Tibial nerve (tissue), 4 donors: ENCODE measurements at places on chromosomes 4 and X. TPM values are rescaled to one million over a fixed set of nuclear protein-coding genes. Genes with fewer than 3 reads are reported as not detected.
A peak's percentile ranks its signal among the peaks of the same experiment; 100 is the strongest.

LINC00632 gene
- total RNA-seq: 354 TPM

KLB gene
- total RNA-seq: 4.4 TPM

GNRHR gene
- not detected for total RNA-seq

PAGE5 gene
- total RNA-seq: not detected

IQSEC2 gene
- total RNA-seq: 20.4 TPM

SSX2 gene
- not detected for total RNA-seq

DNA sequence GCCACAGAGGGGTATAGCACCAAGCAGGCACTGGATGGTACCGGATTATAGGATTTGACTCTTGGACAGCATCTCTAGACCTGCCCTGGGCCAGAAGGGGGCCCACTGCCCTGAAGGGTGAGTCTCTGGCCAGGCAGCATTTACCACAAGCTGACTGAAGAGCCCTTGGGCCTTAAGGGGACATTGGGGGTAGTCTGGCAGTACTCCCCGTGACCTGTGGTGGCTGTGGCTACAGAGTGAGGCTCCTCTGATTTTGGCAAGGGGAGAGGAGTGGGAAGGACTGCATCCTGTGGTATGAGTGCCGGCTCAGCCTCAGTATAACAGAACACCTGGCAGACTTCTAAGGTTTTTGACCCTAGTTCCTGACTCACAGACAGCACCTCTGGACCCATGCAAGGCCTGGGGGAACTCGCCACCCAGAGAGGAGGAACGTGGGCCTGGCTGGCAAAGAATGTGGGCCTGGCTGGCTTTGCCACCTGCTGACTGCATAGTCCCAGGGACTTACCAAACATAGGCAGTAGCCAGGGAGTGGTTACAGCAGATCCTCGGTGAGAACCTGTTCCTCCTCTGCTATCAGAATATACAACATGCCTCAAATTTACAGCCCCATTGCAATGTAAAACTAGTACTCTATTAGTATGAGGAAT lies 48.1 kb downstream of the ABCB7 start:
- no peaks in the 10 kb centered on the region for H3K27me3 ChIP-seq

DNA sequence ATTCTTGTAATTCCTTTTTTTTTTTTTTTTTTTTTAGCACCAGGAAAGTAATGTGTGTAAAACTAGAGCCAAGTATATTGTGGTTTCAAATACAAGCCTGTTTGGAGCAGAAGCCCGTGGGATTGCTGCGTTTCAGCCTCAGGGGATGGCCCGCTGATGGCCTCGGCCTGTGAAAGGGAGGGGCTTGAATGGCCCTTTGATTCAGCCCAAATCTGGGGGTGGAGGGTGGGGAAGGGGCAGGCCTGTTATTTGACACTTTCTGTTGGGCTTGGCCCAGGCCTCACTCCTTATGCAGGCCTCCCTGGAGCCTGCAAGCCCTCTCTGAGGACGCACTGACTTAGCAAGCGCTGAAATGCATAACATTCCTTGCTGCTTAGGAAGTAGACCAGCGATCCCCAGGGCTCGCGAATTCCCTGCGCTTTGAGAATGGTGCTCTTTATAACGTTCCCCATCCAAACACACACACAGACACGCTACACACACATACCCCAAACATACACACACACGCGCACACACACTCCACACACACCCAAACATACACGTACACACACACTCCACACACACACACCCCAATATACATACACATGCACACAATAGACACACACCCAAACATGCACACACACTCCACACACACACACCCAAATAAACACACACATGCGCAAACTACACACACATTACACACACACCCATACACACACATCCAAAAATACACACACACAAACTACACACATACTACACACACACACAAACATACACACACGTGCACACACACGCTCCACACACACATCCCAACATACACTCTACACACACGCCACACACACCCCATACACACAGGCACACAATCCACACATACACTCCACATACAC lies 29.6 kb downstream of the TLR10 start:
- H3K27ac ChIP-seq: peak overlapping the region; percentile 96
- no peaks in the 10 kb centered on the region for H3K36me3 ChIP-seq
- DNase-seq: peak; percentile 74
- H3K4me3 ChIP-seq: peak overlapping the region; percentile 24

- no peak overlapping the region for H3K4me3 ChIP-seq
- DNase-seq: no peak
Measured at GRCh38 chr4:7004331-7004730, 38.8 kb upstream of the TADA2B start.

GRCh38 chr4:184168406-184169019 lies 49.2 kb downstream of the ENPP6 start:
- peak overlapping the region; percentile 80 for H3K27ac ChIP-seq
- no peak overlapping the region for H3K4me3 ChIP-seq
- no peaks in the 10 kb centered on the region for H3K27me3 ChIP-seq
- peak; percentile 64 for DNase-seq

- no peaks in the 10 kb centered on the region for H3K27me3 ChIP-seq
- no peaks in the 10 kb centered on the region for H3K4me1 ChIP-seq
- DNase-seq: no peak
- H3K36me3 ChIP-seq: no peaks in the 10 kb centered on the region
- no peak overlapping the region for H3K27ac ChIP-seq
Measured at GRCh38 chr4:10891866-10892265, 207.3 kb upstream of the CLNK start.

- H3K4me1 ChIP-seq: peaks cover 7% of the 10 kb centered on the region
- H3K27ac ChIP-seq: peak overlapping the region; percentile 65
- DNase-seq: no peak
- peak overlapping the region; percentile 27 for H3K4me3 ChIP-seq
- H3K36me3 ChIP-seq: peaks cover 10% of the 10 kb centered on the region
- H3K27me3 ChIP-seq: no peaks in the 10 kb centered on the region
Measured at GRCh38 chr4:99317354-99317753, 3.8 kb downstream of the ADH1B start.

GRCh38 chr4:8912089-8912455 lies 40.4 kb upstream of the HMX1 start:
- no peaks in the 10 kb centered on the region for H3K36me3 ChIP-seq
- H3K4me3 ChIP-seq: no peak overlapping the region
- DNase-seq: no peak
- H3K27ac ChIP-seq: no peak overlapping the region
- no peaks in the 10 kb centered on the region for H3K4me1 ChIP-seq

- no peak for DNase-seq
- no peaks in the 10 kb centered on the region for H3K4me1 ChIP-seq
- H3K27me3 ChIP-seq: no peaks in the 10 kb centered on the region
- H3K4me3 ChIP-seq: no peak overlapping the region
Measured at GRCh38 chr4:181911420-181911819, 331.8 kb upstream of the TENM3 start.

DNA sequence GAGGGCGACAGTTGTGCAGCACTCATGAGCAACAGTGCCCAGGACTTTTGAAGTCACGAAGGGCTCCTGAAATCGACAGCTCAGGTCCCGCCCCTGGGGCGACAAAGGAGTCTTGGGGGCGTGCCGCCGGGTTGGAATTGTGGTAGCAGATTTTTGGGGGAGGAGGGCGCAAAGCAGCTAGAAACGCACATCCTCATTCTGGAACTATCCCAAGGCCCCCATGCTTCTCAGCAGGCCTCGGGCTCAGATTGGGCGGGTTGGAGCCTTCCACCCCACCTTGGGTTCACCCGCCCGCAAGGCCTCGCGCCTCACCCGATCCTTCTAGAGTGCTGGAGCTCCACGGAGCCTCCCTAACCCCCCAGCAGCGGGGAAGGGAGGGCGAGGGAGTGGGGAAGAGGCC lies 85.5 kb downstream of the HPRT1 start:
- no peak overlapping the region for H3K27ac ChIP-seq
- H3K27me3 ChIP-seq: no peaks in the 10 kb centered on the region
- H3K4me3 ChIP-seq: no peak overlapping the region
- H3K4me1 ChIP-seq: no peaks in the 10 kb centered on the region
- no peaks in the 10 kb centered on the region for H3K36me3 ChIP-seq
- no peak for DNase-seq

DNA sequence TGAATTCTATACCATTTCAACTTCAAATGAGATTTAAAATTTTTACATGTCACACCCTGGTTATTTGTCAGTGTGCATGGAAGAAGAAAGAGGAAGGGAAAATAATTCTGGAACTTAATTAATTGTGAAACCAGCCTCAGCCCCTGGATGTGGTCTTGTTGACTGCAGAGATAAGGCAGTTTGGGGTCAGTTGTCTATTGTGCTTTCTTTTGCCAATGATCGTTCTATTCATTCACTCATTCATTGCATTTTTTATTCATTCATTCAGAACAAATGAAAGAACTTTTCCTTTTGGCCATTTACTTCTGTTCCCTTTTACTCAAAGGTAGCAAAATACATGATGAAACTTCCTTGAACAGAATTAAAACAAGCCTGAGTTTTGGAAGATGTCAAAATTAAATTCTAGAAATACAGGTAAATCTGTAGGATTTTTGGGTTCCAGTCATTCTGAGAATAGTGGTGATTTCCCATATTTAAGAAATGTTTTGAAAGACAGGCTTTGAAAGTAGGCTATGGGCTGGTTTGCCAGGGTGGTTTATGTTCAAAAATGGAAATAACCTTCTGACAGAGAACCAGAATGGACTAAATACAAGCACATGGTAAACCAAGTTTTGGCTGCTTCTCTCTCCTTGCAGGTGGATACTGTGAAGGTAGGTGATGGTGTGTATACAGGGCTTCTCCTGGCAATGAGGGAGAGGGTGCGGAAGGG lies 35.7 kb downstream of the PARM1 start:
- no peak overlapping the region for H3K27ac ChIP-seq
- no peaks in the 10 kb centered on the region for H3K27me3 ChIP-seq
- no peaks in the 10 kb centered on the region for H3K36me3 ChIP-seq
- DNase-seq: no peak
- no peaks in the 10 kb centered on the region for H3K4me1 ChIP-seq

DNA sequence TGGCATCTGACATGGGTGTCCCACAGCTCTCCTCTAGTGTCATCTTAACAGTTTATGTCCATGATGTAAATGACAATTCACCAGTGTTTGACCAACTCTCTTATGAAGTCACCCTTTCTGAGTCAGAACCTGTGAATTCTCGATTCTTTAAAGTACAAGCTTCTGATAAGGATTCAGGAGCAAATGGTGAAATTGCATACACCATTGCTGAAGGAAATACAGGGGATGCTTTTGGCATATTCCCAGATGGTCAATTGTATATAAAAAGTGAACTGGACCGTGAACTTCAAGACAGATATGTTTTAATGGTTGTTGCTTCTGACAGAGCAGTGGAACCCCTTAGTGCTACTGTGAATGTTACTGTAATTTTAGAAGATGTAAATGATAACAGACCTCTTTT lies 4.6 kb downstream of the FAT4 start:
- no peak overlapping the region for H3K27ac ChIP-seq
- H3K27me3 ChIP-seq: no peaks in the 10 kb centered on the region
- no peaks in the 10 kb centered on the region for H3K4me1 ChIP-seq
- no peaks in the 10 kb centered on the region for H3K36me3 ChIP-seq

- no peaks in the 10 kb centered on the region for H3K36me3 ChIP-seq
- H3K27me3 ChIP-seq: no peaks in the 10 kb centered on the region
- H3K27ac ChIP-seq: no peak overlapping the region
- no peak for DNase-seq
Measured at GRCh38 chr4:86272669-86273068, 87.2 kb downstream of the MAPK10 start.

- no peaks in the 10 kb centered on the region for H3K4me1 ChIP-seq
- H3K27ac ChIP-seq: no peak overlapping the region
- no peaks in the 10 kb centered on the region for H3K27me3 ChIP-seq
Measured at GRCh38 chrX:9746148-9746888, 19.3 kb downstream of the GPR143 start.

DNA sequence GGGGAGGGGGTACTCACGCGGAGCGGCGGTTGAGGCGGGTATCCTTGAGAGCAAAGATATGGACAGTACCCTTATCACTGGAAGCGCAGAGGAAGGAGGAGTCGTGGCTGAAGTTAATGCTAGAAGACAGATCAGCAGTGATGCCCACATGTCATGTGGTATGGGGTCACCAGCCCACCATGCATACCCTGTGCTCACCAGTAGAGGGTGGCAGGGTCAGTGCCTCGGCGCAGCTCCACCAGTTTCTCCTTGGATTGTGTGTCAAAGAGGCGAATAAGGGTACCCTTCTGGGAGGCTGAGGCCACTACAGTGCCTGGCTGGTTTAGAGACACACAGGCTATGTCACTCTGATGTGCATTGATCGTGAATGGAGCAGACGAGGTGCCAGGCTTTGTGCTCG lies 1.5 kb upstream of the PRAF2 start:
- peaks cover 36% of the 10 kb centered on the region for H3K36me3 ChIP-seq
- no peak overlapping the region for H3K27ac ChIP-seq
- H3K4me1 ChIP-seq: peaks cover 32% of the 10 kb centered on the region
- no peaks in the 10 kb centered on the region for H3K27me3 ChIP-seq

- peaks cover 25% of the 10 kb centered on the region for H3K27me3 ChIP-seq
- H3K4me3 ChIP-seq: peak overlapping the region; percentile 15
- H3K36me3 ChIP-seq: peaks cover 16% of the 10 kb centered on the region
- H3K27ac ChIP-seq: peak overlapping the region; percentile 97
- DNase-seq: no peak
- peaks cover 13% of the 10 kb centered on the region for H3K4me1 ChIP-seq
Measured at GRCh38 chrX:107711521-107712181, 63.9 kb downstream of the TSC22D3 start.
